CD4-positive, alpha-beta T cell treated with Interleukin-12 subunit alpha and Interleukin-12 subunit beta, for 1 hour (primary cell): ENCODE measurements at places on chromosomes 1 and 21.

DNA sequence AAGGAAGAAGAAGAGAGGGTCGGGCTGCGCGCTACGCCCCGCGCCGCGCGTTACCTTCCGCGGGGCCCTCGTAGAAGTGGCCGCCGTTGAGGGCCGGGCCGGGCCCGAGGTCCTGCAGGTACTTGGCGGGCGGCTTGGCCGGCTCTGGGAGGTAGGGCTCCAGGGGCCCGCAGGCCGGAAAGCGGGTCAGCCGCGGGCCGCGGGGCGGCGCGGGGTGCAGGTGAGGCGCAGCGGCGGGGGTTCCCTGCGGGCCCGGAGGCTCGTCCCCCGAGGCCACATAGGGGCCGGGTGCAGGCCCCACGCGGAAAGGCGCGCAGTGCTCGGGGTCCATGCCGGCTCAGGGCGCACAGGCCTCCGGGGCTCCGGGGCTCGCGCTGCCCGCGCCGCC, 196 bp downstream of the ALX3 start:
- no peak for DNase-seq

- DNase-seq: no peak
Observed at GRCh38 chr1:207058878-207059867, 6.1 kb downstream of the PFKFB2 start.

DNA sequence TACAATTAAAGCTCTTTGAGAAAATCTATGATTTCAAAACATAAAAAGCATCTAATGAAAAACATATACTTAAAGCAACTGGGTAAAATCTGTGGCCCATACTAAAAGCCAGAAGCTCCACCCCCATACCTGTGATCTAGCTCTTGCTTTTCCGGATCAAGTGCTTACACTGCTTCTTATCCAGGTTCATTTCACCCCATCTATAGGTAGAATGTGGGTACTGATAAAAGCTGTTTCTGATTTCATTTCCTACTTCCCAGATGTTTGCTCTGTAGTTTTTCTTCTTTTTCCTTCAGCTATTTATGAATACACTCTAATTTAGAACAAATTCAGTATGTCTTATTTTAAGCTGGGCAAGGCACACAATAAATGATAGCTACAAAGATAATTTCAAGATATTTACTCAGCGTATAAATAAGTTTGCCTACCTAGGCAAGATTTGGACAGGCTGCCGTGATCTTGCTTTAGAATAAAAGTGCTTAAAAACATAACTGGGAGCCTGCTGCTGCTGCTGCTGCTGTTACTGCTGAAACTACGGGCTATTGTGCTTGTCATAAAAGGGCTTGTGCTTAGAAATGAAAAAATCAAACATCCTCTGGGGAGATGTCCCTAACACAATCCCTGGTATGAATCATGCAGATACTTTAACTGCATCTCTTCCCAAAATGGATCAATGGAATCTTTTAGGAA, 2.1 kb downstream of the SIPA1L2 start:
- peak; percentile 59 for DNase-seq

GRCh38 chr1:20618550-20618949, 14.7 kb upstream of the PINK1 start:
- DNase-seq: no peak

GRCh38 chr1:147892216-147892615, 10.4 kb upstream of the GJA8 start:
- no peak for DNase-seq
